Iris pigment epithelial cell (primary cell): ENCODE measurements at places on chromosomes 11 and 22.
A peak's percentile ranks its signal among the peaks of the same experiment; 100 is the strongest.

DNA sequence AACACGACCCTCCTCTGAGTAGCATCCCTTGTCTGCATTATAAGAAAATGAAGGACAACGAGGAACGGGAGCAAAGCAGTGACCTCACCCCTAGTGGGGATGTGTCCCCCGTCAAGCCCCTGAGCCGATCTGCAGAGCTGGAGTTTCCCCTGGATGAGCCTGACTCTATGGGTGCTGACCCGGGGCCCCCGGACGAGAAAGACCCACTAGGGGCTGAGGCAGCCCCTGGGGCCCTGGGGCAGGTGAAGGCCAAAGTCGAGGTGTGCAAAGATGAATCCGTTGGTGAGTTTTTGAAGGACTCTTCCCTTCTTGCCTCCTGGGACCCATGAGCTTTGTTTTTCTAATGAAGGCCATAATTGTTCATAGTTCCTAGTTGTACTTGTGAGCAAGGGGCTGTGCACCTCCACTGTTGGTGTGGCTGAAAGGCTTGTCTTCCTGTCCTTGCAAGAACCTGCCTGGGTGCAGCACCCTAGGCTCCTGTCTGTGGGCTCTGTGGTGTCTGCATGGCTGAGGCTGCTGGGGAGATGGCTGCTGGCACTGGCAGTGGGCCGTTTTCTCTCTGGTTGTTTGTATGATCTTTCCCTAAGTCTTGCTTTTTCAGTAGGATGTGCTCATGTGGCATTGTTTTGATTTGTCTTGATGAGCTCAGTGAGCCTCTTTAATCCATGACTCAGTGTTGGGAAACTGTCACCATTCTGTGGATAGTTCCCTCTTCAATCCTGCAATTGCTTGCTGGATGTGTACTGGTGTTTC is 10.1 kb downstream of the DGCR8 start:
- peak; percentile 69 for DNase-seq

DNA sequence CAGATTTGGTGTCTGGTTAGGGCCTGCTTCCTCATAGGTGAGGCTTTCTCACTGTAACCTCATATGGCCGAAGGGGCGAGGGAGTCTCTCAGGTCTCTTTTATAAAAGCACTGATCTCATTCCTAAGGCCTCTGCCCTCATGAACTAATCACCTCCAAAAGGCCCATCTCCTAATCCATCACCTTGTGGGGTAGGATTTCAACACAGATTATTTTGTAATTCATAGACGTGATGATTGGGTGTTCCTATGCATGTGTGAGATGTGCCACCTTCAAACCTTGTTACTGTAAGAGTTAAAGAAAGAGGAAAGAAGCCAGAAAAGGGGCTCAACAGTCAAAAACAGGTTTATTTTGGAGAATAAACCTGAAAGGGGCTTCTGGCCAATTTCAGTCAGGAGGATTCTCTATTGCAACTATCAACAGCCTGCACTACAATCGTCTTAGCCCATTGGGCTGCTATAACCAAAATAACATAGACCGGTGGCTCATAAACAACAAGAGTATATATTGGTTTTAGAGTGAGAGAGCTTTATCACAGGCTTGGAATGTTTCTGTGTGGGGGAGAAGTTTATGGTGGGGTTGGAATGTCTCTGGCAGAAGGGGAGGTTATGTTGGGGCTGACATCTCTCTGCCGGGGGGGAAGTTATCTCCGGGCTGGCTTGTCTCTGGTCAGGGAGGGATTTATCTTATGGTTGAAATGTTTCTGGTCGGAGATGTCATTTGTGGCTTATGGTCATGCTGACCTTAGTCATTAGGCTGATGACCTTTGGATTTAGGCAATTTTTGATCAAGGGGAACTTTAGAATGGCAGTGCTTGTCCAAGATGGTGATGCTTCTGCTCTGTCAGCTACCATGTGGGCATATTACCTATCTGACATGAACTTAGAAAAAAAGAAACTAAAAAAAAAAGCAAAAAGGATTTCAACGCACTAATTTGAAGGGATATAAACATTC is 35.1 kb downstream of the CSF2RB start:
- peak; percentile 43 for DNase-seq

DNA sequence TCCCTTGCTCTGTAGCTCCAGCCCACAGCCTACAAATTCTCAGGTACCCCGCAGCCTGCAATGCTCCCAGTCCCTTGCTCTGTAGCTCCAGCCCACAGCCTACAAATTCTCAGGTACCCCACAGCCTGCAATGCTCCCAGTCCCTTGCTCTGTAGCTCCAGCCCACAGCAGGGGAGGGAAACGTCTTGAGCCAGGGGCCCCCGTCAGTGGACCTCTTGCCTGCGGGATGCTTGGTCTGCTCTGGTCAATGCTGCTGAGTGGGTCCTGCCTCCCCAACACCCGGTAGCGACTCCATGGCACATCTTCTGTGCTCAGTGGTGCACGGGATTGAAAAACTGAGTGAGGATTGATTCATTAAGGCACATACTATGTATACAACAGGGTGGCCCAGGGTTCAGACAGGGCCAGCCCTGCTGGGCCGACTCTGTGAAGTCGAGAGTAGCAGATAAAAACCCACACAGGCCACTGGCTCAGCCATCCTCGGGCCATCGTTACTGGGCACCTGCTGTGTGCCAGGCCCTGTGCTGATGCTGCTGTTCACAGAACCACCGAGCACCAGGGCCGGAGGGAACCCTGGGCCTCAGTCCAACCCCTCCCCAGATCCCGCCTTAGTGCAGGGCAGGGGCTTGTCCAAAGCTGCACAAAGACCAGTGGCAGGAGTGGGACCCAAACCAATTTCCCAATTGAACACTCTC is 69.7 kb downstream of the MYO7A start:
- no peak for DNase-seq

DNA sequence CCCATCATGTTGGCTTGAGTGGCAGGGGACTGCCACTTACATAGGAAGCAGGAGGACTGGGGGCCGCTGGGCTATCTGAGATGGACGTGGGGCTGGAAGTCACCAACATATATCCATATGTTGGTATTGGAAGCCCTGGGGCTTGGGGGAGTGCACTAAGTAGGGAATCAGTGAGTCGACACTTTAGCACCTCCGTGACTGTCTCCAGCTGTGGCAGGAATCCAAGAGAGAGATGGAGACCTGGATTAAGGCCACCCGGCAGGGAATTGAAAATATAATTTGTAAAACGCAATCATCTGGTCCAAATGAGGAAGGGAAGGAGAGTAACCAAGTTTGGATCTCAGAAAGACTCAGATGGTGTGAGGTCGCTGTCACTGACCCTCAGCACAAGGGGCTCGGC is 68.4 kb downstream of the ELFN2 start:
- peak; percentile 21 for DNase-seq

- peak; percentile 11 for DNase-seq
These were observed 606 bp downstream of the RASSF7 start for GRCh38 chr11:561148-562003.
